ENCODE measurements at places on chromosomes 11 and 22.

DNA sequence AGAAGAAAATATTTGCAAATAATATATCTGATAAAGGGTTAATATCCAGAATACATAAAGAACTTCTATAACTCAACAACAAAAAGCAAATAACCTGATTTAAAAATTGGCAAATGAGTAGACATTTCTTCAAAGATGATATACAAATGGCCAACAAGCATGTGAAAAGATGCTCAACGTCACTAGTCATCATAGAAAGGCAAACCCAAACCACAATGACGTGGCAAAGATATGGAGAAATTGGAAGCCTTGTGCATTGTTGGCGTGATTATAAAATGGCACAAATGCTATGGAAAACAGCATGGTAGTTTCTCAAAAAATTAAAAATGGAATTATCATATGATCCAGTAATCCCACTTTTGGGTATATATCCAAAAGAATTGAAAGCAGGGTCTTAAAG, 466.3 kb downstream of the TBC1D22A start:
- DNase-seq = no peak

DNA sequence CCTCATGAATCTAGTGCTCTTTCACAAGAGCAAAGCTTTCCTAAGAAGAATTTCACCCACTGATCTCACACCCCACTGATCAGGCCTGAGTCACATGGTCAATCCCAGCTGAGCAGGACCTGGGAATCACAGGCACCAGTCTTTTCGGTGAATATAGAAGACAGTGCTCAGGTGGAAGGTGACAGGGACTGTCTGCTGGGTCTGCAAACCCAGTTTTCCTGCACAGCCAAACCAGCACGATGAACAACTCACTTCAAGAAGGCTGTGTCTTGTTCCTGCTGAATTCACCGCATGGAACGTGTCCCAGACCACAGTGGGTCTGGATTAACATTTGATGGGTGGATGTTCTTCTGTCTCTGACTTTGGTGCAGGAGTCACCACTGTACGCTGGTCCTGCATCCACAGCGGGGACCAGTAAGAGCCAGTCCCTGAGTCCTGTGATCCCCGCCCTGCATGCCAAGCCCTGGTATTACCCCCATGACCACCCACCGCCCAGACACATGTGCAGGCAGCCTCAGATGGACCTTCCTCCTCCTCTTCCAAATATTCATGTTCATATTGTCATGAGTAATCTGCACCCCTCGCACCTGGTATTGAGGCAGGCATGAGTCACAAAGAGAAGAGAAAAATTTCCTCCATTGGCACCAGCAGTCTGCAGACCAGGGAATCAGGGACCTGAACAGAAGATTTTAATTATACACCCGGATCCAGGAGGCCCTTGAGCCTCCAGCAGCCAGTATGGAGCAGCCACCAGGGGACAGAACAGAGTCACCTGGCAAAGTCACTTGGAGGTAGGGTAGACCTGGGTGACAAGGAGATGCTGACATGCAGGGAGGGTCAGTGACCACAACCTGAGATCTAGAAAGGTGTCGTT, 8.6 kb upstream of the IGLL5 start:
- no peak for DNase-seq

- peak; percentile 59 for DNase-seq
Measured at GRCh38 chr11:17901481-17901880, 111.4 kb downstream of the SERGEF start.

- DNase-seq = peak; percentile 58
Measured at GRCh38 chr11:33687733-33688479, 12.7 kb downstream of the C11orf91 start.

GRCh38 chr22:32052244-32052643, 9.2 kb downstream of the SLC5A1 start:
- DNase-seq = no peak

GRCh38 chr11:69804769-69805508, 14.3 kb downstream of the FGF3 start:
- no peak for DNase-seq

- no peak for DNase-seq
Measured at GRCh38 chr11:72625691-72626413, 48.4 kb downstream of the PDE2A start.

DNA sequence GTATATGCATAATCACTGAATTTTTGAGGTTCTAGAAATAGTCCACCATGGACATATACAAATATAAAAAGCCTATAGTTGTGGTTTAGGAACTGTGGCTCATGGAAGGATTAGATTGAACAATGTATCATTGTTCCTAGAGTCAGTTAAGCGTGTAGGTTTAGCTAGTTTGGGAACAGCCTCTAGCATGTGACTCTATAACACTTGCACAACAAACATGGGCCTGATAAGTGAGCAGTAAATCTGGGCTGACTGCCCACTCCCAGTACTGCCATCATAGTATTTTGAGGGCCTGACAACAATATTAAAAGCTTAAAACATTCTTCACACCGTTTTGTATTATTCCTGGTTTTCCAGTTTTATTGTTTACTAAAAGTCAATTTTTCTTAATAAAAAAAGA, 47.0 kb downstream of the YAP1 start:
- DNase-seq = no peak

DNA sequence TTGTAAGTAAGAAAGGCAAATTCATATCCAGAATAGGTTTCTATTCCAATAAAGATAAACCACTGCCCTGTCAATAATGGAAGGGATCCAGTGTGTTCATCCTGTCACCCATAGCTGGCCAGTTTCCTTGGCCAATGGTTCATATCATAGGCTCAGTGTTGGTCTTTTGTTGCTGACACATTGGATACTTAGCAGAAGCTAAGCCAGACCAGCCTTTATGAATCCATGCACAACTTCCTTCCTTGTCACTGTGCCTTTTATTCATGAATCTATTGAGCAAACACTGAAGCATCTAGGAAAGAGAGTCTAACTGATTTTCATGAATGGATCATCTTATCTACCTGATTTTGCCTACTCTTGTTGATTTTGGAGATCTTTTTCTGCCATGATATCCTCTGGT, 20.0 kb downstream of the OR2AT4 start:
- peak; percentile 33 for DNase-seq

- DNase-seq = no peak
Measured at GRCh38 chr11:70853770-70854108, 398.6 kb downstream of the SHANK2 start.

GRCh38 chr11:46527591-46528130, 66.2 kb downstream of the AMBRA1 start:
- DNase-seq = peak; percentile 44

DNA sequence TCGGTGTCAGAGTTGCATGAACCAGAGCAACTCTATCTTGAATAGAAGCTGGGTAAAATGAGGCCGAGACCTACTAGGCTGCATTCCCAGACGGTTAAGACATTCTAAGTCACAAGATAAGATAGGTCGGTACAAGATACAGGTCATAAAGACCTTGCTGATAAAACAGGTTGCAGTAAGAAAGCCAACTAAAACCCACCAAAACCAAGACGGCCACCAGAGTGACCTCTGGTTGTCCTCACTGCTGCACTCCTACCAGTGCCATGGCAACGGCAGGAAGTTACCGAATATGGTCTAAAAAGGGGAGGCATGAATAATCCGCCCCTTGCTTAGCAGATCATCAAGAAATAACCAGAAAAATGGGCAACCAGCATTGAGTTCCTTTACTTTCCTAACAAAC, 2.4 kb upstream of the KAT5 start:
- no peak for DNase-seq

- no peak for DNase-seq
Measured at GRCh38 chr22:46444390-46444854, 93.0 kb downstream of the CELSR1 start.

GRCh38 chr11:35163702-35164496, 24.9 kb downstream of the CD44 start:
- DNase-seq = no peak

DNA sequence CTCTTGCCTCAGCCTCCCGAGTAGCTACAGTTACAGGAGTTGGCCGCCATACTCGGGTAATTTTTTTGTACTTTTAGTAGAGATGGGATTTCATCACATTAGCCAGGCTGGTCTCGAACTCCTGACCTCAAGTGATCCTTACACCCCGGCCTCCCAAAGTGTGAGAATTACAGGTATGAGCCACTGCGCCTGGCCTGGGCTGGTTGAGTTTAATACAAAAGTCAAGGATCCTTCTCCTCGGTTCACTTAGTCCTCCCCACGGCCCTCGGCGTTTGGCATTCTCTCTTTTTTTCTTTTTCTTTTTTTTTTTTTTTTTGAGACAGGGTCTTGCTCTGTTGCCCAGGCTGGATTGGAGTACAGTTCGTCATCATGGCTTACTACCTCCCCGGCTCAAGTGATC, 33.0 kb downstream of the MCHR1 start:
- DNase-seq = no peak

DNA sequence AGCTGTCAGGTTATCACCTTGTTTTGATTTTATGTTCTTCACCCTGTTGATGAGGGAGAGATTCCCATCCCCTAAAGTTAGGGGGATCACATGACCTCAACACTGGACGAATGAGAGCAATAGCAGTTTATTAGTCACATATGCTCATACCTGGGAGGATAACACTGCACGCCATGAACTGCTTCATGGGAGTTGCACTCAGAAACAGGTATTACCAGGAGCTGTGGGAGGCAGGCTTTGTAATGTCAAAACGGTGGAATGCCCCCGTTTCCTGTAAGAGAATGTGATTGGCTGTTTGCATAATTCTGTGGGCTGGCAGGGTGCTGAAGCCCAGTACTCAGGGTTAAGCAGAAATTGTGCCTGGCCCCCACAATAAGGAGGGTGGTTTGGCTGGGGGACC, 3.2 kb upstream of the THY1 start:
- DNase-seq = no peak

DNA sequence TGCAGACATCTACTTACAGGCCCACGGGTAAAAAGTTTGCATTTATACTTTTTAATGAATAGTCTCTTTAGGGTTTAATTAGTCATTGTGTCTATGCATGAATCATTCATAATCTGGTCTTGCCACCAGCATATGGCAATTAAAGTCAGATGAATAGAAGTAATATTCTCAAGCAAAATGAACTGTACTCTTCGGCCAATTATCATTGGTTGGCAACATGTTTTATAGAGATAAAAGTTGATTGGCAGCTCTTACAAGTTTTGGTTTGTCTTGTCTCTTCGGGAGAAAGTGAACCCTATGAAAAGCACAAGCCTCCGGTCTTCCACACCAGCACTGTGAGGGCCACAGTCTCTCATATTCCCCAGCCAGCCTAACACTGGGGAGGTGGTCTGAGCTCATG, 97.8 kb downstream of the OSBP2 start:
- no peak for DNase-seq

DNA sequence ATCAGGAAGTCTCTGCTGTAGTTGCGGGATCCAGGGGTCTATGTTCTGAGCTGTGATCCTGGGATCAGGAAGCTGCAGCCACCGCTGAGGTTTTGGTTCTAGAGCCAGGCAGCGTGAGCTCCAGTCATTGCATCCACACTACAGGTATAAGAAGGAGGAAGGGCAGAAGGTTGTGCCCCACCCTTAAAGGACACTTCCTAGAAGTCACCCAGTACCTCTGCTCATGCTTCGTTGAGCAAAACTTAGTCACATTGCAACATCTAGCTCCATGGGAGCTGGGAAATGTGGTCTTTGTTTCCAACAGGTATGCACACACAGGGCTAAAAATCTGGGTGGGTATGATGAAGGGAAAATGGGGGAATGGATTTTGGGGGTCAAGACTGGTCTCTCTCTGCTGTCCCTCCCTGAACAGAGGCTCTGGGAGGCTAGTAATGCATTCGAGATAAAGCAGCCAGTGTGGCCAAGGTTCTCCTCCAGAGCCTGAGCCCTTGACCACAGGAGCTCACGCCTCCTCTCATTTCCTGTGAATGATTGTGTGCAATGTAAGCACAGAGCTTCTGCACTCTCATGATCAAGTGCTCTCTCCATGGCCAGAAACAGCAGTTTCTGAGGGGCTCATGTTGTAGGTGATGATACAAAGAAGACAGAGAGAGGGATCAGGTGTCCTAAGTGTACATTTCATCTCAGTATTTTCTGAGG, 86.8 kb upstream of the OR4B1 start:
- peak; percentile 41 for DNase-seq

GRCh38 chr11:118151431-118151830, 1.2 kb downstream of the SCN4B start:
- DNase-seq = no peak

GRCh38 chr11:126581871-126582648, 226.6 kb downstream of the ST3GAL4 start:
- no peak for DNase-seq

DNA sequence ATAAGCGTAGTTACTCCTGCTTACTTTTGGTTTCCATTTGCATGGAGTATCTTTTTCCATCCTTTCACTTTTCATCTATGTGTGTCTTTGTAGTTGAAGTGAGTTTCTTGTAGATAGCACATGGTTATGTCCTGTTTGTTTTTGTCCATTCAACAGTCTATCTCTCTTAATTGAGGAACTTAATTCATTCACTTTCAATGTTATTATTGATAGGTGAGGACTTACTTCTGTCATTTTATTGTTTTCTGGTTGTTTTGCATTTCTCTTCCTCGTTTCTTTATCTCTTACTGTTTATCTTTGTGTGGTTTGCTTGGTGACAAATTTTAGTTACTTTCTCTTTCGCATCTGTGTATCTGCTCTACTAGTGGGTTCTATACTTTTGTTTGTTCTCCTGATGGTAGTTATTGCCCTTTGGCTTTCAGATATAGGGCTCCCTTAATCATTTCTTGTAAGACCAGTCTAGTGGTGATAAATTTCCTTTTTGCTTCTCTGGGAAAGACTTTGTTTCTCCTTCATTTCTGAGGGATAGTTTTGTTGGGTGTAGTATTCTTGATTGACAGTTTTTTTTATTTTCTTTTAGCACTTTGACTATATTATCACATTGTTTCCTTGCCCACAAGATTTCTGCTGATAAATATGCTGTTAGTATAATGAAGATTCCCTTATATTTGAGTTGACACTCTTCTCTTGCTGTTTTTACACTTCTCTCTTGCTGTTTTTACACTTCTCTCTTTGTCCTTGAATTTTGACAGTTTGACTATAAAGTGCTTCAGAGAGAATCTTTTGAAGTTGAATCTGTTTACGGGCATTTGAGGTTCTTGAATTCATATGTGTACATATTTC, 9.0 kb upstream of the RAG1 start:
- DNase-seq = no peak

DNA sequence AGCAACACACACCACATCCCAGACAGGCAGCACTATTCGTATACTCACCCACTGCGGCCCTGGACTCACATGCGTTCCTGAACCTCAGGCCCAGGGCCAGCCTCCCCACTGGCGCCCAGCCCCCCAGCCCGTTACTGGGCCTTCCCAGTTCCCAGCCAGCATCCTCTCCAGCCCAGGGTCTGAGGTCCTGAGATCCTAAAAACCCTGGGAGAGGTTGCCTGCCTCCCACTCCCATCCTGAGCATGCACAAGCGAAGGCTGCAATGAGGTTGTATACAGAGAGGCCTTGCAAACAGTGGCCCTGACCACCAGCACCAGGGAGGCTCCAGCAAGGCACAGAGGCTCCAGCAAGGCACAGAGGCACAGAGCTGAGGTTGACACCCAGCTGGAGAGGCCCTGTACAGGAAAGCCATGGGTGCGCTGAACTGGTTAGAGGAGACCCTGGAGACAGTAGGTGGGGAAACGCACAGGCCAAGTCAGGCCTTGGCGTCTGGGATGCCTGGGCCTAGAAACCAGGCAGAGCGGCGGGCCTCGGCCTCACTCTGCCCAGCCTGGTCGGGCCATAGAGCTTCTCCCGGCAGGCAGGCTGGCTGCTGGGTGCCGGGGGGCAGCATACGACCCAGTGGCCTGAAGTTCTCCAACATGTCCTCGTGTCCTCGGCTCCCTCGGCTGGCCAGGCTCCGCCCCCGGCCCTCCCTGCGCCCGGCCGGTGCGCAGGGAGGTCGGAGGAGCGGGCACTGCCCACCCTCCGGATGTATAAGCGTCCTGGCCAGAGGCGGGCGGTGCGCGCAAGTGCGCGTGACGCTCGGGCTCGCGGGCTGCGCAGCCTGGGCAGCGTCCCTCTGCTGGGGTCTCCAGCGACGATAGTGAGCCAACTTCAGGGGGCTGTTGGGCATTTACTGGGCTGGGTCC, 2.3 kb upstream of the TBX1 start:
- no peak for DNase-seq

Measured in suppressor macrophage (primary cell).